ENCODE measurements at places on chromosomes 11 and 22.

DNA sequence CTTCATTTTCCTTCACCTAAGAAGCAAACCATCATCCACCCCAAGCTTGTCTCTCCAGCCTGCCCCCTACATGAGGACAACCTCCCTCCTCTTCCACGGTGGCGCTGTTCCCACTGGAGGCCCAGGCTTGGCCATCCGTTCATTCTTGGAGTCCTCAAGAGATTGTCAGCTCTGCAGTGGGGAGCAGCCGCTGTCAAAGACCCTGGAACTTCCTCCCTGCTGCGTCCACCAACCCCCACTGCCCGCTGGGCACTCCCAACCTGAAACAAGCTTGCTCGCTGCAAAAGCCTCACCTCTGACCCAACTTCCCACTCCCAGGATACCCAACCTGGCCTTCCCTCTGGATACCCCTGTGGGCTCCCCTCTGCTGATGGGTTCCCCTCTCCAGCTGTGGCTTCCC, 10.4 kb upstream of the CD81 start:
- no peak for DNase-seq

GRCh38 chr11:834371-835316, 1.9 kb downstream of the CD151 start:
- DNase-seq, result no peak

GRCh38 chr11:34358258-34358727, 483 bp upstream of the ABTB2 start:
- DNase-seq, result no peak

DNA sequence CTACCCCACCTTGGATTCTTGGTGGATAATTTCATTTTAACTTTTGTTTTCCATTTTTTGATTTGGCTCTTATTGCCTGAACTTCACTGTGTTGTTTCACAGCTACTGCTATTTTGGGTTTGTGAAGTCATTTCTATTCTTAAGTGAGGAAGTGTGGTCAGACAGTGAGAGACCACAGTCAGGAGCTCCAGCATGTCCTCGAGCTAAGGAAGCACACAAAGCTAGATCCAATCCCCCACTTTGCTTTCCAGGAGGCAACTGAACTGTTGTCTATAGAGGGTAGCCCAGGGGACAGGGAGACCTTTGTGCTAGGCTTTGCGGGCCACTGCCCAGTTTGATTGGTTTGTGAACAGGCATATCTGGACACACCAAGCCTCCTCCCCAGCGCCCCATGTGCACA, 251.8 kb upstream of the KIRREL3 start:
- no peak for DNase-seq

DNA sequence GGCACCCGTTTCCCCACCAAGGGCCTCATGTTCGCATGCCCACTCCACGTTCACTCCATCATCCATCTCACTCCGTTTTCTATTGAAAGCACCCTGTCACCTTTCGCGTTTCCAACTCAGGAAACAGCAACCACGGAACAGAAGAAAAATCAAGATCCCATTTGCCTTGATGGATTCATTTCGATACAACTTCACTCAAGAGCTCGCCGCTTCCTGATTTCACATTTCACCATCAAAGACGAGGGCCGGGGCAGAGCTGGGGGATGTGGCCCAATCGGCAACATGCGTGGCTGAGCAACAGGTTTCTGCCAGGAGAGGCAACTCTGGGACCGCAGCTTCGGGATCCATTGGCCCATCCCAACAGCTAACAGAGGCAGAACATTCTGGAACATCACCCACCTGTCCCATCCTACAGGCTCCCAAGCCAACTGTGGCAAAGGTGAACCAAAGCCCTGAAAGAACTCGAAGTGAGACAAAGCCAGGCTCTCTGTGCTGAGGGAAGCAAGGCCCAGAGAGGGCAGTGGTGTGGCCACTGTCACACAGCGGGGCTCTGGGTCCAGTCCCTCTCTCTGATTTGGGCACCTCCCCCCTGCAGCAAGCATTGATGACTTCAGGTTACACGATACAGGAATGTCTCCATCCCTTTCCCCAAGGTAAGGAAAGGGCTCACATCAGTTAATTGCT, 36.2 kb upstream of the CD5 start:
- peak; percentile 56 for DNase-seq

DNA sequence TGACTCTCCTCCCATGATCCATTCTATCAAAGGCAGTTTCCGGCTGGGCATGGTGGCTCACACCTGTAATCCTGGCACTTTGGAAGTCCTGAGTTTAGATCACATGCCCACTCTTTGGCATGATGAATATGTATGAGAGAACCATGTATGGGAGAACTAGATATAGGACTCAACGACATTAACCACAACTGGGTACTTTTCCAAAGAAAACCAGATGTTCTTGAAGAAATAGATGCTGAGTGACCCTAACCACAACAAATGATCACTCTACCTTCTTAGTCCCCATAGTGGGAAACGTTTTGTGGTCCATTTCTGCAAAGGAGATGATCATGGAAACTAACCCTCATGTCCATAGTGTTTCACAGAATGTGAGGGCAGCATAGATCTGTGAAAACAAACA, 13.6 kb downstream of the FJX1 start:
- no peak for DNase-seq

DNA sequence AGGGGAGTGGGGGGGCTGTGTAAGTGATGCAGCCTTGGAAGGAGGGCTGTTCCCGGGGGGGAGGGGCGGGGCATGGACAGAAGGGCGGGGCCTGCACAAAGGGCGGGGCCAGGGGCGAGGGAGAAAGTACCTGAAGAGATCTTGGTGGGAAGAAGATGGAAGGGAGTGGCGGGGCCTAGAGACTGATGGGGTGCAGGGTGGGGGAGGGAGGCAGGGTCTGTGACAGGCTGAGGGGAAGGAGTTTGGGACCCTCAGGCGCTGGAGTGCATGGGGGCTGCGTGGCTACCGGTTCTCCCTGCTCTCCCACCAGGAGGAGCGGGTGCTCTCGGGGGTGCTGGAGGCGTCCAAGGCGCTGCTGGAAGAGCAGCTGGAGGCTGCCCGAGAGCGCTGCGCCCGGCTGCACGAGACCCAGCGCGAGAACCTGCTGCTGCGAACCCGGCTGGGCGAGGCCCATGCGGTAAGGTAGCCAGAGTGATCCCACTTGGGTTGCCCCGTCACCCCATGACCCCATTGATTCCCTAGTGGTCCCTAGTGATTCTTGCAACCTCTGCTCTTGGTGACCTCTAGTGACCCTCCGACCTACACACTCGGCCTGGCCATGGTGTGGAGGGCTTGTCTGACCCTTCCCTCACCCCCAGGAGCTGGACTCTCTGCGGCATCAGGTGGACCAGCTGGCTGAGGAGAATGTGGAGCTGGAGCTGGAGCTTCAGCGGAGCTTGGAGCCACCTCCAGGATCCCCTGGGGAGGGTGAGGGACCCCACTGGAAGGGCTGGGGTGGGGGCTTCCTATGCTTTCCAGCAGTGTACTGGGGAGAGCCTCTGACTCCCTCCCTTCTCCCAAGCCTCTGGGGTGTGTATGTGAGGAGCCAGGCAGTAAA, 3.1 kb downstream of the CCDC88B start:
- DNase-seq, result no peak

DNA sequence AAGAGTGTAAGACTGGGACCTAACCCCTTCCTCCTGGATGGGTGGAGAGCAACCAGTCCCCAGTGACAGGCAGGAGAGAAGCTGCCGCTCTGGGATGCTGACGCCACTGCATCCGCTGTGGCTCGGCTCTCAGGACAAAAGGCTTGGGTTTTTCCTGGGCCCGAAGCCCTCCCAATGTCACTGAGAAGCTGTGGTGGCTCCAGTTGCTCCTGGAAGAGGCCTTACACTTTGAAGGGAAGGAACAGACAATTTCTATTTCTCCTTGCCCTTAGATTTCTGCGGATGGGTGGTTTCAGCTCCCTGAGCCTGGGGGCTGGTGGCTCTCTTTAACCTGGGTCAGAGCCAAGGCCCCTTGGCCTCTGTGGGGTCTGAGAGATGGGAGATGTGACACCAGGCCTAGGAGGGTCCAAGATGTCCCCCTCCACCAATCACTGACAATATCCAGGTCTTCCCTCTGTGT, 21.4 kb downstream of the TPBGL start:
- DNase-seq, result no peak

DNA sequence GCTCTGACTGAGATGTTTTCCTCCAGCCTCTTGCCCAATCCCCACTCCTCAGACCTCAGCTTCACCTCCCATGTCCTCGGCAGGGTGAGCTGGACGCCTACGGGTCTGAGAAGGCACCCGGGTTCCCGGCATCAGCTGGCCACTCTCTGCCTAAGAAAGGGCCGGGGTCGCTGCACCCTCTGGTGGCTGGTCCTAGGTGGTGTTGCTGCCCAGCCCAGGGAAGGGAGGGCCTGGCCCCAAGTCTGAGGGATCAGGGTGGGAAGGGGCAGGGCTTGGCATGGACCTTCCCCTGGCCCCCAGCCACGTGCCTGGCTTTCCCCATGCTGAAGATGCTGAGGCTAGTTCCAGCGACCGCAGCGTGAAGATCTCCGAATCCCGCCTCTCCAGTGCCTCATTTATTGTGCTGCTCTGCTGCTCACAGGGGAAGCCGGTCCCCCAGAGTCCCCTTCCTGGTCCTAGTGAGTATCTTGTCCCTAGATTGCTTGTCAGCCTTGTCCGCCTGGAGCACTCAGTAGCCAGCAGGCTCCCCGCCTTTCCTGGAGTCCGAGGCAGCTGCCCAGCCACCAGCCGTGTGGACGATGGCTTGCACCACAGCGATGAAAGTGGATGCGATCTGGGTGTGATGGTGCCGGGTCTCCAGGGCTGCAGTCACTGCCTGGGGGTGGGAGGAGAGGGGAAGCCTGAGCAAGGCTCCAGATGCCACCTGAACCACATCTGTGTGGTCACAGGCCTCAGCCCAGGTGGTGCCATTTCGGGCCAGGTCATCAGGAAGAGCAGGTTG, 2.9 kb upstream of the GGT5 start:
- DNase-seq, result no peak

DNA sequence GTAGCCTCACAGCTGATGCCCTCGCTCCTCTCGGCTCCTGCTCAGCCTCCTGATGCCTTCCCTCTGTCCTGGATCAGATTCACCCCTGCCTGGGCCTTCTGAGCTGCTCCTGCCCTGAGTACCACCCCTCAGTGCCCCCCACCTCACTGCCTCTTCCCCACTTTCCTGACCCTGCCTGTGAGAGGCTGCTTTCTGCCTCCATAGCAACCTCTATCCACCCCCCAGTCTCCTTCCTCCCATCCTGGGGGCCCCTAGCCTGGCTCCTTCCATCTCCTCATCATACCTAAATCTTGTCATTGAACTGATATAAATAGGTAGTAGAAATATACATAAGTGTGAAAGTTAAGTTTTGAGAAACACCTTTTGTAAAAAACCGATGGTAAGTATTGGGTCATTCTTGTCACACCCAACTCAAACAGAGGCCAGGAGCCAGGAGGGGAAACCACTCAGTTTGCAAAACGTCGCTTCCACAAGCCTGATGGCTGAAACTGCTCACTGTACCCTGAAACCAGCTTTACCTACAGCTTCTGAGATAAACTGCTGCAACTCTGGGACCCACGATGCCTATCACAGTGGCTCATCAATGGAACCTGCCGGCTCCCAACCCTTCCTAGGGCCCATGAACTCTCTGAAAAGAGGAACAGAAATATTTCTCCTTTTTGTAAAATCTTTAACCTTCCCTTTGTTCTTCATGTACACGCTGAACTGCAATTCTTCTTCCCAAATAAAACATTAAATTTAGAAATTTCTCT, 4.8 kb upstream of the APOBEC3H start:
- DNase-seq, result no peak

DNA sequence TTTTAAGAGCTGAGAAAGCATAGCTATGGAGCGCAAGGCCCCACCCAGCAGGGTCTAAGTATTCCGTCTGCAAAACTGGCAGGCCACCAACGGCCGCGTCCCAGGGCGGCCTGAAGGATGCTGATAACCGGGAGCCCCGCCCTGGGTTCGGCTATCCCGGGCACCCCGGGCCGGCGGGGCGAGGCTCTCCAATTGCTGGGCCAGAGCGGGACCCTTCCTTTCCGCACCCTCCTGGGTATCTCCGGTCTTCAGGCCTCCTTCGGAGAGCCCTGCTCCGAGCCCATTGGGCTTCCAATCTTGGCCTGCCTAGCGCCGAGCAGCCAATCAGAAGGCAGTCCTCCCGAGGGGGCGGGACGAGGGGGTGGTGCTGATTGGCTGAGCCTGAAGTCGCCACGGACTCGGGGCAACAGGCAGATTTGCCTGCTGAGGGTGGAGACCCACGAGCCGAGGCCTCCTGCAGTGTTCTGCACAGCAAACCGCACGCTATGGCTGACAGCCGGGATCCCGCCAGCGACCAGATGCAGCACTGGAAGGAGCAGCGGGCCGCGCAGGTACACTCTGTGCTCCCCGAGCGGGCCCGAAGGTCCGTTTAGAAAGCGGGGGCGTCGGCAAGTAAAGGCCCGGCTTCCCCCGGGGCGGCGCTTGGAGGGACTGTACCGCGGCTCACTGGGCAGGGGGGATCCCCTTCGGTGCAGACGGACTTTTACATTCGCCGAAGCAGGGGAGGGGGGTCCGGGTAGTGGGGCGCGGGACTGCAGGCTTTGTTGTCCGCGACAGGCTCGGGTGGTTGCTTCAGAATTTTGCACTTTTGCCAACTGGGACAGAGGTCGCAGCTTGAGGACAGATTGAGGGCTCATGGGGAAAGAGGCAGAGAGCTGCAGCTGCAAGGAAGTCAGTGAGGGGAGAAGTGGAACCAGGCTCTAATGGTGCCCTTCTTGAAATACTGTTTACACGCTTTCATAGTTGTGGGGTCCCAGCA, at the start of gene CAT:
TSS of gene CAT (plus strand) at position 406 of the 979 bp plus-strand sequence. CDS start at position 486, 80 bp downstream.
- peak; percentile 97 for DNase-seq

DNA sequence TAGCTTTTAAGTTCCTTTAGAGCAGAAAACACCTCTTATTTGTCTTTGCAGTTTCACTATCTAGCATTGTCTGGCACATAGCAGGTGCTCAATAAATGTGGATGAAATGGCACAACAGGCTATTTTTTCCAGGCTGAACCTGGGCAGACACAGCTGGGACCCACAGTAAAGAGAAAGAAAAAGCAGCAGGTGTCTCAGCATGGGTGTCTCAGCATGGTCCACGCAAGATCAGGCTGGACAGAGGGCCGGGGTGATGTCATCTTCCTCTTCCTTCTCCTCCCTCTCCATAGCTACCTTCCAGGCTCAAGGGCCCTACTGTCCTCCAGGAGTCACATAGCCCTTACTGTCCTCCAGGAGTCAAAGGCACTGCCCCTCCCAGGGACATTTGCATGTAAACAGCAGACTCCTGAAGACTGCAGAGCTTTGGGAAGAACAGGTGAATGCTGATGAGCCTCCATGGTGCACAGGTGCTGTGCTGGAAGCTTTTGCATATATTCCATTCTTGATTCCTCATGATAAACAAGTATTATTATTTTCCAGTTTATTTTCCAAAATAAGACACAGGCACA, 65.2 kb downstream of the DSCAML1 start:
- DNase-seq, result no peak

GRCh38 chr11:101082813-101083212, 46.8 kb downstream of the PGR start:
- DNase-seq, result no peak

All from activated T-cell treated with anti-CD3 and anti-CD28 coated beads for 24 hours (primary cell).